Activated CD8-positive, alpha-beta memory T cell treated with anti-CD3 and anti-CD28 coated beads for 1 hour (primary cell): ENCODE measurements at places on chromosomes 2 and 18.

- no peak for DNase-seq
Measured at GRCh38 chr2:169007356-169007755, 23.8 kb downstream of the ABCB11 start.

DNA sequence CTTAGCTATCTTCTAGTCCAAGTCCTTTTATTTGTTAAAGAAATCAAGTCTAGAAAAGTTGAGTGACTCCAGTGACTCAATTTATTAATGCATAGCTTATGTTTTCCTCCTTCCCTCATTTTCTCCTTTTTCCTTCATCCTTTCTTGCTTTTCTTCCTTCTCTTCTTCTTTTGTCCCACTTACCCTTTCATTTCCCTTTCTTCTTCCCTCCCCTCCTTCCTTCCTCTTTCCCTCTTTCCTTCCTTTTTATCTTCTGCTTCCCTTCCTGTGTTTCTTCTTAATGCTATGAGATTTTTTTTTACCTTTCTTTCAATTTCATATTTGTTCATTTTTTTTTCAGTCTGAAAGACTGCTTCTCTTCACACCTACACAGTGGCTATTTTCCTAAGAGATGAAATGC is 555.5 kb downstream of the PIK3C3 start:
- DNase-seq: no peak

GRCh38 chr18:35072616-35073015 is 31.4 kb downstream of the MAPRE2 start:
- DNase-seq: no peak

- DNase-seq: no peak
Measured at GRCh38 chr2:18664421-18664820, 75.1 kb upstream of the NT5C1B start.

- no peak for DNase-seq
Measured at GRCh38 chr2:12270876-12271588, 445.7 kb upstream of the TRIB2 start.

DNA sequence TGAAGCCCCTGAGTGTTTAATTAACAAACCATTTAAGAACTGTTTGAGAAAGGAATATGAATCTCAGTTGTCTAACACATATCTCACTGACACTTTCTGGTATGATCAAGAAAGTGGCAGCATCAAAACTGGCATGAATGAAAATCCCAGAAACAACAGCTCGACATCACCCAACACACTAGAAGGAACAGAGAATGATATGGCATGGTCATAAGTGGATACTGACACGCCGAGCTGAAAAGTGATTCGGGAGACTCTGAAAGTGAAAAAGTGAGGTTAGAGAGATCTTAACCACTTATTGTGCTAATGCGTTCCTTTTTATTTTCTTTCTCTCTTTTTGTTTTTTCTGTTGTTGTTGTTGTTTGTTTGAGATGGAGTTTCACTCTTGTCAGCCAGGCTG is 37.9 kb downstream of the MRPL35 start:
- DNase-seq: no peak

- DNase-seq: no peak
Measured at GRCh38 chr2:176018708-176019107, 16.6 kb upstream of the LNPK start.

- no peak for DNase-seq
Measured at GRCh38 chr18:63348508-63349136, 18.4 kb downstream of the KDSR start.

- DNase-seq: no peak
Measured at GRCh38 chr2:105590780-105591660, 153.7 kb upstream of the NCK2 start.

- no peak for DNase-seq
Measured at GRCh38 chr2:196961889-196962288, 35.4 kb upstream of the PGAP1 start.

- DNase-seq: no peak
Measured at GRCh38 chr2:196125596-196125995, 45.8 kb downstream of the STK17B start.

DNA sequence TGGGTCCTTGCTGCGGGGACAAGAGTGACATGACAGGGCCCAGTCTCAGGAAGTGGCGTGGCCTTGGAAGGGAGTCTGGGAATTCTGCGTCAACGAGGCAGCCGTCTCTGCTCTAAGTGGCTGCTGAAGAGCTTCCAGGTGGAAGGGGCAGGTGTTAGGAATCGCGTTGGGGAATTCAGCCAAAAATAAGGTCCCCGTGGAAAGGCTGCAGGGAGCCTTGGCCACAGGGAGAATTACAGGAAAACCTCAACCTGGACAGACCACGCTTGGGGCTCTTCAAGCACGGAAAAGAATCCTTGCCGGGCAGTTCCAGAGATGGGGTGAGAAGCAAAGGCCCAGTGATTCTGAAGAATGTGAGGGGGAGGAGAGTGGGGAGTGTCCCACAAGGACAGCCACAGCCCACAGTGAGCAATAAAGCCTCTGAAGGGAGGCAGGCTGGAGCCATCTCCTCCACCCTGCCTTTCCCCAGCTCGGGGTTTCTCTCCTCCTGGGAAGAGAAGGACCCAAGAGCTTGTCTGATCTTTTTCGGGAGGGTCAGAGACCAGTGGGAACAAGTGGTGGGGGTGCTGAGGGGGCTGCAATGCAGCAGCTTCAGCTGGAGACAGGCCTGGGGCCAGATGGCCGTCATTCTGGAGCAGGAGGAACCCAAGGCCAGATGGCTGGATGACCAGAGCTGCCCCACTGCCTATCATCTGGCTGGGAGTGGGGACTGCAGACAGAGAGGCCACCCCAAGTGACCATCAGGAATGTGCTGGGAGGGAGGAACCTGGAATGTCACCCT is 106.4 kb upstream of the SMAD2 start:
- DNase-seq: no peak

DNA sequence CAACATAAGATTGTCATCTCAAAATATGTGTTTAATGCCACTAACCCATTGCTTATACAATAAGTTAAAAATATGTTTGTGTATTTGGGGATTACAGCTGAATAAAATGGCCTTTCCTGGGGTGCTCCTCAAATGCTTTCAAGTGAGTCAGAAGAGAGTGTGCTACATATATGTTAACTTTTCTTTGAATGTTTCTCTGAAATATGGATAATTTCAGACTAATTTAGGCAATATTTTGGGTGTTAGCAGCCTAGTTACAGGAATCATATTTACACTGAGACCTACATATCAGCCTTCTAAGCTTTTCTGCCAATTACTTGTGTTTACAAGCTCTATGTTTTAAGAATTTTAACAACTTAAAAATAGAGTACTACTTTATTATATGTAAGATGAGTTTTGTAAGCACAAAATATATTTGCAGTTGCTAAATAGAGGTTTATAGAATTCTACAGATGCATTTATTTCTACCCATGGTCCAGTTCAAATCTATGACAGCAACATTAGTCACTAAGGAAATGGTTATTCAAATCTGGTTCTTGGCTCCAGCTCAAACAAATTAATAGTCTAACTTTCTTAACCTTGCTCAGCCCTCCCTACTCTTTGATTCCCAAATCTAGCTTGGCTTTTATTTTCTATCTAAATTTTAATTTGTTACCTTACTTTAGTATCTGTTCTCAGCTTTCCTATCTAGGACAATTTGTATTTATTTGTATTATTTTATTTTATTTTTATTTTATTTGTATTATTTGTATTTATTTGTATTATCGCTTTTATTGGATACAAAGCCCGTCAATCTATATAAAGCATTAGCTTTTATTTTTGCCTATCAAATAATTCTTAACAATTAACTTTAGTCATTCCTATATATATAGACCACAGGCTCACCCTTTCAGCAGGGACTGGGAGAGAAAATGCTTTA is 48.9 kb downstream of the FSIP2 start:
- DNase-seq: no peak

- peak; percentile 74 for DNase-seq
Measured at GRCh38 chr2:230987137-230988020, 8.5 kb upstream of the SPATA3 start.

DNA sequence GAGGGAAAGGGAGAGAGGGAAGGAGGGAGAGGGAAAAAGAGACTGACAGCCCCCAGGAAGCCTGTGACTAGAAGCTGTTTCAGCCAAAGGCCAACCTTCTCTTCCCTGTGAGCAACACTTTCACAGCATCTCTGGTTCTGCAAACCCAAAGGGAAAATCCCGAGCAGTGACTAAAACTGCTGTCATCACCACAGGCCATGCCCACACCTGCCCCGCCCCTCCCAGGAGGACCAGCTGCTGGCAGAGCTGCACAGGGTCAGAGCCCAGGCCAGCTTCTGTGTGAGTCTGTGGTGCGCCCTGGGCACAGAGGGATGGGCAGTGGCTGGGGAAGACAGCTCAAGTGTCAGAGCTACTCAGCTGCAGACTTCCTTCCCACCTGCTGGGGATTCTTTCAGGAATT is 64.9 kb upstream of the OTOS start:
- no peak for DNase-seq

- DNase-seq: no peak
Measured at GRCh38 chr2:116804901-116805300, 1009.6 kb upstream of the DDX18 start.

DNA sequence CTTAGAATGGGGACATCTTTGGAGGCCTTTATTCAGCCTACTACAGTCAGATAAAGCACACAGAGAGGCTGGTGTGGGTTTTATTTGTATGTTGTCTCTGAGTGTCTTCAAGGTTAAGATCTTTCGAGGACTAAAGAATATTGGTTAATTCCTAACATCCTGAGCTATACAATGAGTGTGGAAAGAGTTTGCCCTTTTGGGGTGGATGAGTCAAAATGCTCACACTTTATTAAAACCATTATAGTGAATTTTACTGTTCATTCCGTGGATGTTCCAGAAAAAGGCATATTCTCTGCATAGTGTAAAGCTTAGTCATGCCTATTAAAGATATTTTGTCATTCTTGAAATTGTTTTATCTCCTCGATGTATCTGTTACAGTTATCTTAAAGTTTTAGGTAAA is 29.1 kb upstream of the SLC38A11 start:
- no peak for DNase-seq

DNA sequence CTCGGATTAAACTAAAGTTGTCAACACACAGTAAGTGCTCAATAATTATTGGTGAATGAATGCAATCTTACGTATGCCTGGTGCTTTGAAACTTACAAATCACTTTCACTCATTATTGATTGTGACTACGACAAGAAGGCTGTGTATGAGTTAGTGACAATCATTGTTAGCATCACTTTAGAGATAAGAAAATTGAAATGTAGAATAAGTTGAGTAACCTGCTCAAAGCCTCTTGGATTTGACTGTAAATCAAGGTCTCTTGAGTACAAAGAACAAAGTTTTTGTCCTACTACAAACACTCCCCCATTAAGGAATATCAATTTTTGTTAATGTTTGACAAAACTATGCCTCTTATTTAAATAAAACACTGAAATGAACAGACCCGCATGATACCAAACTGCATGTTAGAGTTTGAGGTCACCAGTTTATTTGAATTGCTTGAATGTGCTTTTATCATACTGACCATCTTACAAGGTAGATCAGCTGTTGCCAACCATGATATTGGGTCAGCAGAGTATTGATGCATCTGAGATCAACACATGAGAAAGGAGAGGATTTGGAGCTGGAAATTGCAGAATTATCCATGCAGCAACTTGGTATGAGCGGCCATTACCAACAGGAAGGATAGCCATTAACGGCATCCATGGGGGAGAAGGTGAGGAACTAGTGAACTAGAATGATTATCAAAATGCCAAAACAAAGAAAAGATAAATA is 142.1 kb downstream of the IRS1 start:
- no peak for DNase-seq

- DNase-seq: no peak
Measured at GRCh38 chr2:35530615-35531135, 824.9 kb upstream of the CRIM1 start.

DNA sequence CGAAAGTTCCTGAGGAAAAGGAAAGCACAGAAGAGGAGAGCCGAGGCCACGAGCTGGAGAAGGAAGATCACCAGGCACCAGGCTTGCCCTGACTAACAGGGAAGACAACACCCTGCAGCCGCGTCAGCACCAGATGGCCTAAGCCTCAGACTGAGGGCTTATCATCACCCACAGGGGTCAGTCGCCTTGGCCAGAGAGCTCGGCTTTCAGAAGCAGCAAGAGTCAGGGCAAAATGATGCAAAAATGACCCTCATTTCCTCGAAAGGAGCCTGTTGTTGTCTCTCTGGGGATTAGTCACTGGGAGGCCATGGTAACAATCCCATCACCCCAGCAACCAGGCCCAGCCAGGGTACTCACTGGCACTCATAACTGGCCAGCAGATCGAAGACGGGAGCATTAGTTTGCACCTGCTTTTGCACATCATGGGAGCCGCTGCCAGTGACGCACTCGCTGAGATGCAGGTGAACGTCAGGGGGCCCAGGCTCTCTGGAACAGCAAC is 42.7 kb upstream of the ZFP36L2 start:
- no peak for DNase-seq

GRCh38 chr2:143786026-143786765 is 657.0 kb downstream of the ARHGAP15 start:
- DNase-seq: no peak

DNA sequence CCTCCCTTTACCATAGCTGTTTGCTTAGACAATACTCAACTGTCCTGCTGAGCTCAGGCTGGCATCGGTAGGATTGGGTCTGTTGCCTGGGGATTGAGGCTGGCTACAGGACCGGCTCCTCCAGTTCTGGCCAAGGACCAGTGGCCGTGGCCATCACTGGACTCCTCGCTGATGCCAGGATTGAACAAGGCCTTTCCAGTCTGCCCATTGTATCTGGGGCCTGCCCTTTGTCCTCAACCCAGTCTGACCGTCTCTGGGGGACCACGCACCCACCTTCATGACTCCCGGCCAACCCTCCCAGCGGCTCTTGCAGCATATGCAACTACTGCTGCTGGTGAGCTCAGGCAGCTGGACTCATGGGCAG is 28.7 kb downstream of the SH2D6 start:
- DNase-seq: no peak

DNA sequence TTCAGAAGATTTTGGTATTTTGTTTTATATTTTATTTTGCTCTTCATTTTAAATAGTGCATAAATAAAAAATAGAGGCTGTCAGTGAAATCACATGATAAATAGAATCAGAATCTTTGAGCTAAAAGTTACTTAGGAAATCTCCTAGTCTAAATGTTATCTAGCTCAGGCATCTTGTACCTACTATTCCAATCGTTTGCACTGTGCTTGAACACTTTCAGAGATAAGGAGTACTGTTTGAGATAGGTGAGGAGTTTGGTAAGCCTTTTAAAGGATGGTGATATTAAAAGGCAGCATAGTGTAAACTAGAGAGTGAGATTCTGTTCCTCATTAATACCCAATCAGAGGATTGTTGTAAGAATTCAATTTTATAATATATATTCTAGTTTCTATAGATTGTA is 157.2 kb upstream of the MYO3B start:
- DNase-seq: no peak

DNA sequence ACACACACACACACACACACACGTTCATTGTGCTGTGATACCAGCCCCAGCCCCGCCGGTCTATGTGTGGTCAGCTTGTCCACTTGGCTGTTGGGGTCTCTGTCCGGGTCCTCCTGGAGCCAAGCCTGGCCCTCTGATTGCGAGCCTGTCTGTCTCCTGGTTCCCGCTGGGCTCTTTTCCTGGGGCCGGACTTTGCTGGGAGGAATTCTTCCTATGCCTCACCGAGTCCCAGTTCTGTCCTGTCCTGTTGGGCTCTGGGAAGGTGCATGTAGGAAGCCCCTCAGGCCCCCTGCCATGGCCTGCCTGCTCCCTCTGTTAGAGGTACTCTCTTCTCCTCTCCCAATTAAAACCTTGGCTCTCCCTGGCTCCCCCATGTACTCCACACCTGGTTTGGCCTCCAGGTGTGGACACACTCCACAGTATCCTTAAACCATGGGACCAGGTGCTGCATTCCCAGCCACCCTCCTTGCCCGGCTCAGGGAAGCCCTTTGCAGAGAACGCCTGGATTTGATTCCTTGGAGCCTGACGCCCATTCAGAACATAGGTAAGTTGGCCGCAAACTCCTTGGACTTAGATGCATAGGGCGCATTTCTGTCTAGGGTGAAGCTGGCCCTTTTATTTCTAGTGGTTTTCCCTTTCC is 42.3 kb downstream of the CABLES1 start:
- DNase-seq: no peak

GRCh38 chr2:224427471-224427870 is 25.6 kb upstream of the FAM124B start:
- DNase-seq: no peak
